Stimulated activated CD4-positive, alpha-beta T cell treated with anti-CD3 and anti-CD28 coated beads, Interleukin-1b, Interleukin-23, amount 100 ng/mL, for 1 hour (primary cell): ENCODE measurements at places on chromosomes 16 and 17.

- DNase-seq = no peak
Measured at GRCh38 chr16:5031601-5032000, 2.1 kb downstream of the NAGPA start.

DNA sequence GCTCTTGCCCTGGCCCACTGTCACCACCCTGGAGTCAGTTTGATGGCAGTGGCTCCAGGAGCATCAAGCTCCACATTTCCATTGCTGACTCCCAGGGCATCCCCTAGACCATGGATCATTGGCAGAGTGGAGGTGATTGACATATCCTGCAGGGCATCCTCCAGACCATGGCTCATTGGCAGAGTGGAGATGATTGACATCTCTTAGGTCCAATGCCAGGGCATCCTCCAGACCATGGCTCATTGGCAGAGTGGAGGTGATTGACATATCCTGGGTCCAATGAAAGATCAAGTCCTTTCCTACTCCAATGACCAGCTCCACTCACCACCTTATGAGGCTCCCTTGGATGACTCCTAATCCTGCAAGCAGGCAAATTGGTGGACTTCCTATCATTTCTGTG, 174.3 kb upstream of the NLRP1 start:
- DNase-seq = no peak

DNA sequence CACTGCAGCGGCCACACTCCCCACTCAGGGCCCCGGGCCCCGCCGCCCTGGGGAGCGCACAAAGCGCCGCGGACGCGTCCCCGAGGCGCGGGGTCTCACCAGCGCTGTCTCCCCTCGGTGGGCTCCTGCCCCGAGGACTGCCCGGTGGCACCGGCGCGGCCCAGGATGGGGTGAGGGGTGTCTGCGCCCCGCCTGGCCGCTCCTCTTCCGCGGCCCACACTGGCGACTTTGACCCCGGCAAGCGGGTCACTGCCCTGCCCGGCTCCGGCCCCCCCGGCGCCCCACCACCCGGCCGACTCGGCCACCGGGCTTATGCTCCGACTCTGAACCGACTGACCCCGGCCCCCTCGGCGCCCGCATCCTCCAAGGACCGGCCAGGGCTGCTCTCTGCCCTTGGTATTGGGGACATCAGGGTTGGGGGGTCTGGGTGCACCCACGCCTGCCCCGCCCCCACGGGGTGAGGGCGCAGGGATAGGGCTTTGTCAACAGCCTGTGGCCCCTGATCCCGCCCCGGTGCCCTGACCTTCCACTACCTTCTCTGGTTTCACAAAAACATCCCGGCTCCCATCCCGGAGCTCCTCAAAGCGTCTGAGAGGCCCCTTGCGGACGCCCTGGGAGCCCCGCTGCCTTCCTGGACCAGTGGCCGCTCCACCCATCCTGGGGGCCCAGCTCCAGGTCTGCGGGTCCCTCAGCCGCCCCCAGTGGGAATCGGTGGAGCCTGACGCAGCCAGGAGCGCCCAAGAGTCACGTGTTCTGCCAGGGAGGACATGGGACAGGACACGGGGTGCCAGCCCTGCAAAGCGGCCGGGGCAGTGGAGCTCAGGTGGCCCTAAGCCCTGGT, 829 bp downstream of the GCGR start:
- no peak for DNase-seq

DNA sequence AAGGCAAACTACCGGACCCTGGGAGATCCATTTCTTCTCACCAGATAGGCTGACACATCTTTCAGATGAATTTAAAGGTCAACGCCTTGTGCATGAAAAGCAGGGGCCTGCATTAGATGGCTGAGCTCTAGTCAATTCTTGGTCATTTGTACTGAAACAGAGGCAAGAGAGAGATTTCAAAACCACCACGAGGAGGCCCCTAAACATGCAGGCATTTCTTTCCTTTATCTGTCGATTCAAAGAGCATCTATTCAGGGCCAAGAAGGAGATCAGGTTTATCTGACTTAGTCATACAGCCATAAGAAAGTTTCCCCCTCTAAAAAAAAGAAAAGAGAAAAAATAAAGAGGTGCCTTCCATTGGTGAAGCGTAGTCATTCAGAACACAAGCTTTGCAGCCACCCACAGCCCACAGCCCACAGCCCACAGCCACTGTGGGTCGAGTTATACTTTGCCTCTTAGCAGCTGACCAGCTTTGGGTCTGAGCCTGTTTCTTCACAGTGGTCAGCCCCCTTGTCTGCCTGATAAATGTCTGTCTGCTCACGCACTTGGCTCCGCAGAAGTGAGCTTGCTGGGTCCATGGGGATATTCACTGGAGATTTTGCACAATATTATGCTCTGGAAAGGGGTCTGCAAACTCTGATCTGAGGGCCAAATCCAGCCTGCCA, 207.5 kb downstream of the CDH13 start:
- no peak for DNase-seq

DNA sequence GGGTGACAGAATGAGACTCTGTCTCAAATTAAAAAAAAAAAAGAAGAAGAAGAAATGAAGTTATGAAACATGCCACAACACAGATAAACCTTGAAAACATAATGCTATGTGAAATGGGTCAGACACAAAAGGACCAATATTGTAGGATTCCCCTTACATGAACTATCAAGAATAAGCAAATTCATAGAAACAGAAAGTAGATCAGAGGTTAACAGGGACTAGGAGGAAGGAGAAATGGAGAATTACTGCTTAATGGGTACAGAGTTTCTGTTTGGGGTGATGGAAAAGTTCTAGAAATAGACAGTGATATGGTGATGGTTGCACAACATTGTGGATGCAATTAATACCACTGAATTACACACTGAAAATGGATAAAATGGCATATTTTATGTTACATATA, 16.3 kb downstream of the RANBP10 start:
- DNase-seq = no peak

GRCh38 chr16:78251115-78251514, 151.7 kb downstream of the WWOX start:
- DNase-seq = no peak

- no peak for DNase-seq
Measured at GRCh38 chr17:36498155-36498554, 11.7 kb downstream of the ZNHIT3 start.

- DNase-seq = peak; percentile 60
Measured at GRCh38 chr16:30984669-30985400, at the start of gene HSD3B7. Gene HSD3B7, plus strand, starts transcription at chr16:30985207. Its CDS starts 452 bp downstream, at chr16:30985659.

DNA sequence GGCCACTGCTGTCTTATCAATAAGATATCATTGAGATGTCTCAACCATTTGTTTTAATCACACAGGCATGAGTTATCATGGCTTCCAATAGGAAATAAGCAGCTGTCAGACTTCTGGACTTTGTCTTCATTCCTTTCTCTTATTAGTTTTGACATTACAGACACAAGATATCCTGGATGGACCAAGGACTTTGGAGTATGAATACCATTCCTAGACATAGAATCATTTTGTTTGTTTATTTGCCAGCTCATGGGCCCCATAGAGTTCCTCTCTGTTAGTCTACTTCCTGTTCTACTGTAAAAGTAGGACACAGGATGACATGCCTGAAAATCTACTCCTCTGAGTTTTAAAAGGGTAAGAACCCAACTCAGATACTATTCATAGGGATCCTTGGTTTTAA, 77.7 kb upstream of the KCNJ16 start:
- DNase-seq = no peak

DNA sequence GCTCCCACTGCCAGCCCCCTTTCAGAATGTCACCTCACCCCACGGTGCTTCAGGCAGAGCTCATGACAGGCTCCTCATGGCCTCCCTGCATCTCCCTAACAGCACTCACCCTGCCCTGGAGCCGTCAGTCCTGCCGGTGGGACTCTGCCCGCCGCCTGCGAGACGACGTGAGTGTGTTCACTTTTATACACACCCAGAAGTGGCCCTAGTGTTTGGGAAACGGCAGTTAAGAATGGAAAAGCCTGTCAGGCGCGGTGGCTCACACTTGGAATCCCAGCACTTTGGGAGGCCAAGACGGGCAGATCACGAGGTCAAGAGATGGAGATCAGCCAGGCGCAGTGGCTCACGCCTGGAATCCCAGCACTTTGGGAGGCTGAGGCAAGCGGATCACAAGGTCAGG, 12.3 kb upstream of the CYTH1 start:
- DNase-seq = no peak

- no peak for DNase-seq
Measured at GRCh38 chr17:21676281-21677111, 15.8 kb upstream of the KCNJ18 start.

GRCh38 chr16:67201411-67202345, 2.7 kb downstream of the ELMO3 start:
- no peak for DNase-seq

- DNase-seq = no peak
Measured at GRCh38 chr16:86854626-86855294, 276.4 kb downstream of the FOXL1 start.

DNA sequence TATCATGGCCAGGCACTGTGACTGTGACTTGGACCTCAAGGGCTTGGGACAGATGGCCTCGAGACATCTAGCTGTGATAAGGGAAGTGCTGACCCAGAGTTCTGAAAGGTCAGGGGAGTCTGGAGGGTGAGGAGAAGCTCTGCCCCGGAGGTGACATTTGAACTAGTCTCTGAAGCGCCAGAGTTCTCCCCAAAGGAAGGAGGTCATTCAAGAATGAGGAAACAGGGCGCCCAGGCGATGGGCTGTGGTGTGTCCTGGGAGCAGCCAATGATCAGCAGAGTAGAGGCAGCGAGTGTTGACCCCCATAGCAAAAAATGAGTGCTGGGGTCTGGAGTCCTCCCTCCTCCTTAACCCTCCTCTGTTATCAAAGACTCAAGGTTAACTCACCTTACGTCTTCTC, 4.9 kb downstream of the STARD3 start:
- no peak for DNase-seq

- no peak for DNase-seq
Measured at GRCh38 chr17:80169107-80169506, 723 bp upstream of the CARD14 start.

DNA sequence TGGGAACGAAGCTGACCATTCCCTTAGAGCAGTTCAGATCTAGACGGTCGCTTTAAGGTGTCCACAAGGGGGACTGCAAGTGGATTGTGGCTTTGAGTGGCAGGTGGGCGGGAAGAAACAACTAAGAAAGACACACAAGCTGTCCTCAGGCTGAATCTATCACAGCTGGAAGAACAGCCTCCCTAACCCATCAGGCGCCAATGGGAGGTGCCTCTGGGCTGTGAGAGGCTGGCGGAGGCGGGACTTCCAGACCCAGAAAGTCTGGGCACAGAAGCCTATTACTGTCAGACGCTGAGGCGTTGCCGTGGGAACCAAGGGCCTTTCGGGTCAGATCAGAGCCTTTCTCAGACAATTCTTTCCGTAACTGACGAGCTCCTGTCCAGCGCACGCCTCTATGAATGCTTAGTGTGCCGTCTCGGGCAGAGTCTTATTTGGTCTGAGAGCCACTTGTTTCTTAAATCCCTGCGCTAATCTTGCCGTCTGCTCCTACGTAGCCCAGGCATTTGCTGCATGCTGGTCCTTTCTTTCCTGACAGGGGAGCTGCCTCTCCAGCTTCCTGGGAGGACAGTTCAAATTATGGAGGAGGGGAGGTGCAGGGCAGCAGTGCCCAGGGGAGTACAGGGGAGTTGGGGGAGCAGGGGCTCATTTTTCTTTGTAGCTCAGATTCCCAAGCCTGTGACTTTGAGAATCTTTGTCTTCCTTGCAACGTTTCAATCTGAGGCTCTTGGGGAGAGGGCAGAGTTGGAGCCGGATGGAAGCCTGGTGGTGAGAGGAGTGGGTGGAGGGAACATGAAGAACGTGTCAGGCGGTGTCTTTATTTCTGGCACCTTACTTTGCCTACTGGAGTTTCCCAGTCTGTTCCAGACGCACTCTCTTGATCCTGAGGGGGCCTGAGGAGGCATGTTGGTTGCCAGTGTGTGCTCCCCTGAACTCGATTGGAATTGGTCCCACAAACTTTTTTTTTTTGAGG, 618.7 kb downstream of the KCNJ18 start:
- no peak for DNase-seq

DNA sequence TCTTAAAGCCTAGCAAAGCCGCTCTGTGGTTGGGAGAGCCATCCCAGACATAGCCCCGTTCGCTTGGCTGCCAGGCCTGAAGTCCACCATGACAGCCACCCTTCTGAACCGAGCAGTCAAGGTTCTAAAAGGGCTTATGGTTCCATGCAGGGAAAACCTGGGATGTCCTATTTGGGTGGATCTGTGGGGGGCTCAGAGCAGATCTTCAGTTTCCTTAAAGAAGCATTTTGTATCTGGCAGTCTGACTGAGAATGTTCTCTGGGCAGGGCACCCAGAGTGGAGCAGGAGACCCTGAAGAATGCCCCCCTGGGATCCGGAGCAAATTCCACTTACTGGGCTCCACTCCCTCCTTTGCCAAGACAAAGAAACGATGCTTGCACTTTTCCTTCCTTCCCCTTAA, 127.2 kb downstream of the IRX5 start:
- DNase-seq = no peak

DNA sequence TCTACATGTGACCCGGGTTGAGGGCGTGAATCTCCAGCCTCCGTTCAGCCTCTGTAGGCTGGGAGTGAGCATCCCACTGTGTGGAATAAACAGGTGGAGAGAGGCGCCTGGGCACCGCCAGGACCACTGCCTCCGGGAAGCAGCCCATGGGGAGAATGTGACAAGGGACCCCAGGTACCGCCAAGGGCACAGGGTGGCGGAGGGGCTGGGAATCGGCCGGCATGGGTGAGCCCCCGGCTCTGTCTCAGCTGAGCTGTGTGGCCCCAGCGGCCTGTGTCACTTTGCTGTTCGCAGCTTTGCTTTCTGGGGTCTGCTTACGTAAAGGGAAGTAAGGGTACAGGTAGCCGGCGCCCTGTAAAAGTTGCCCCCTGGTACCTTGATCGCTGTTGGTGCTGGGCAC, 11.5 kb downstream of the GSE1 start:
- no peak for DNase-seq

DNA sequence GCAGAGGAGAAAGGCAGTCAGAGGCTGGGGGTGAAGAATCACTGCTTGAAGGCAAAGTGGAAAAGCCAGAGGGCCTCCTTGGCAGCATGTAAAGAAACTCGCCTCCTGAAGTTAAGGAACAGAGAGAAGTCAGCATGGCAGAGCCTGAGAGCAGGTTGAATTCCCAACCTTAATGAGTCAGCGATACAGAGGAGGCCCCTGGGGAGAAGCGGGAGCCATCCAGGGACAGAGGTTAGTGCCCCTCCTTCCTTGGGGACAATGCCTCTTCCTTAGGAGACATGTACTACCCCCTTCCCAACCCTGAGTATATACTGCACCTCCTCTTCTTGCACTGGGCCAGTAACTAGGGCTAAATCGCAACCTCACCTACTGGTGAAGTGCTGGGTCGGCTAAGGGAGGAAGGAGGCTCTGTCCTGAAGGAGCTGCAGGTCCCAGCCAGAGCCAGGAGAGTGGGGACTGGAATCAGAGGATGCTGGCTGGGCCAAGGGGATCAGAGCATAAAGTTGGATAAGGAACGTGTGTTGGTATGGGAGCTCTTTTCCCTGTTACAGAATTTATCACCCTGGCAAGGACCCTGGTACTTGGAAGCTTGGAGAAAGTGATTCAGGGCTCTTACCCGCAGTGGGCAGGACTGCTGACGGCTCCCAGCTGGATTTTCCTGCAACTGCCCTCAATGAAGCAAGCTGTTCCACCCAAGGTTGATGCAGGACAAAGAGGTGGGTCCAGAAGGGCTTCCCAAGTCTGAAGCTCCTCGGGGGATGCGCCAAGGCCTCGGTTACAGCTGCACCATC, 5.4 kb upstream of the AANAT start:
- DNase-seq = no peak
